ENCODE measurements at places on chromosomes 7 and 10.

- DNase-seq: no peak
Observed at GRCh38 chr7:3591944-3592343, 290.9 kb downstream of the SDK1 start.

DNA sequence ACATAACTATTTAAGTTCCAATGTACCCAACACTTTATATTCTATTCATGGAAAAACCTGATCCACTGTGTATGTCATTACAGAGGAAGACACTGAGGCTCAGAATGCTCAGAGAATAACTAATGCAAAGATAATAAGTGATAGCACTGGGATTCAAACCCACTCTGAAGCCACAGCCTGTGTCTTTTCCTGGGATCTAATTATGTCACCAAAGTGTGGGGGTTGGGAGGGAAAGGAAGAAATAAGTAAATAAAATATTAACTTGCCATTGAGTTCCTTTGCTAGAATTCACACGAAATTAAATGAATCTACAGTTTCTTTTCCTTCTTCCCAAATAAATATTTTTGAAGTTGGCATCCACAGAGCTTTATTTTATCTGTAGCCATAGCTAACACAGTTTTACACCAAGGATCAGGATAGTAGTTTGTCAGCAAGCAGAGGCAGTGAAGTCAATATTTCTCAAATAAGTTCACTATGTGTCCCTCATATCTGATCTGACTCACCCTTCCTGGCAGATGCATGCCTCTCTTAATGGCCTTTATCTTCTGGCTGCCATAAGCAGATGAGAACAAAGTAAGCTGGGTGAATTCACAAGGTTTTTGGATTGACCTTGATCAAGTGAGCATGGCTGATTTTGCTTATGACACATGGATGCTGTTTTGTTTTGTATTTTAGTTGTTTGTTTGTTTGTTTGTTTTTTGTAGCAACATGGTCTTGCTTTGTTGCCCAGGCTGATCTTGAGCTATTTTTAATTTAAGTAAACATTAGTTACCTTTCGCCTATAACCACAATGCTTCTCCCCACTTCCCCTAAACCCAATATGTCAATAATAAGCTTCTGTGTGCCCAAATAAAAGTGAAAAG is 6.3 kb downstream of the RAPGEF5 start:
- DNase-seq: no peak

DNA sequence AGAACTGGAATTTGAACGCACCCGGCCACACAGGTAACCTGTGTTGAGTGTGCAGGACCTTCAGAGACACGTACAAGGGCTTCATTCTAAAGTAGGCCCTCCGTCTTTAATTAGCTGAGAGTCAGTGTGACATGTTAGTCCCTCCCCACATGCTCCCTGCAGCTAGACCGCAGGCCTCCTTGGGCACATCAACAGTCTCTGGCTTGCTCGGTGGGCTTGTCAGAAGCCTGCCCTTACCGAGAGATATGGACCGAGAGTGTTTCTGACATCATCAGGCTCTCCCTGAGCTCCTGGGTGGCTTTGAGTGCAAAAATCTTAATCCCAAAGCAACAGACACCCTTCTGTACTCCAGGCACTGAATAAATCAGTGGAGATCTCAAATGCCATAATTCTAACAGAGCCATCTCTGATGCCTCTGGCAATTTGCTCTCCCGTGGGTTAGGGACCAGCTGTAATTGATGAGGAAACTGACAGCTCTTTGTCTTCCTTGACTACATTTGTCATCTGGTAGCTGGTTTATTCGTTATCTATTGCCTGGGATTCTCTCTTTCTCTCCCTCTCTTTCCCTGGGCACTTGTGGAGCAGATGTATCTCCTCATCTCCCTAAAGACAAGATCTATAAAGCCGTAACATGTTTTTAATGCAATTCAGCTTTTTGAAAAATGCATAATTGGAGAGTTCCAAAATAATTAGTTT is 850.6 kb downstream of the TYW1 start:
- no peak for DNase-seq

DNA sequence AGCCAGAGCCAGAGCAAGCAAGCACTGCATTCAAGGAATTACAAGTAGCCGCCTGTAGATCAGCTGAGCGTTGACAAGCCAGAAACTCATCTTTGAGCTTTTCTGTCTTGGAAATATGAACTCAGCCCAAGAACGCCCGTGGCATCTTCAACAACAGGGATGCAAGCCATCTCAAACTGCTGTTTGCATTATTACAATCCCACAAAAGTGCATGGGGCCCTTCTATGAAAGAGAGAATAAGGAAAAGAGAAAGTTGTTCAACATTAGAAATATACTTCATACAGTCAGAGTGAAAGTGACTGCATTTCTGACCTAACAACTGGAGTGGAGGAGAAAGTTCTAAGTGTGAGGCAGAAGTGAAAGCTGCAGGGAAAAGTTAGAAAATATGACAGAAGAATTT is 6.5 kb downstream of the SGCE start:
- DNase-seq: no peak

DNA sequence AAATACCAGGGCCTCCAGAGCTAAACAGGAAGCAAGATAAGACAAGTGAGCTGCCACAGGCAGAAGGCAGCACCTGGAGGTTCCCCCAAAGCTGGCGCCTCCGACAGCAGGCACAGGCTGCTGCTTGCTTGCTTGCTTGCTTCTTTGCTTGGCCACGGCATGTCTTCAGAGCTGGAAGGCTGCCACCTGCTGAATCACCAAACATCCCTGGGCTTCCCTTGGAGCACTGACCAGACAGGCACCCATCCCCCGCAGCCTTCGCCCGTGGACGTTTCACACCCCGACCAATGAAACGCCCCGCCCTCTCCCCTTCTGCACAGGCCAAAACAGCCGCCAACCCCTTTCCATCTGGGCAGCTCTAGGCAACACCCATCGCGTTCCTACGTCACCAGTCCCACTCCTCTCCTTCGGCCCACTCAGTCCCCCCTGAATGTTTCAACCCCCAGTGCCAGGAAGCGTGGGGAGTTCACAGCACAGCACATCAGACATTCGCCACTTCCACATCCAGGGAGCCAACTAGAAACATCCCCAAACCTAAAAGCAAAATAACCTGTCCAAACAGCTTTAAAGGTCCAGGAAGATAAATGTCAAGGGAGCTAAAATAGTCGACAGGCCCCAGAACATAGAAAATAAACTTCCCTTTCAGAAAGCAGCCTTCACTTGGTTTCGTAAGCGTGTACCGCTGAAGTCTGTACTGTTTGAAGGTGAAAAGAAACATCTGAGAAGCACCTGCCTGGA is 1.6 kb downstream of the SGMS1 start:
- peak; percentile 80 for DNase-seq

DNA sequence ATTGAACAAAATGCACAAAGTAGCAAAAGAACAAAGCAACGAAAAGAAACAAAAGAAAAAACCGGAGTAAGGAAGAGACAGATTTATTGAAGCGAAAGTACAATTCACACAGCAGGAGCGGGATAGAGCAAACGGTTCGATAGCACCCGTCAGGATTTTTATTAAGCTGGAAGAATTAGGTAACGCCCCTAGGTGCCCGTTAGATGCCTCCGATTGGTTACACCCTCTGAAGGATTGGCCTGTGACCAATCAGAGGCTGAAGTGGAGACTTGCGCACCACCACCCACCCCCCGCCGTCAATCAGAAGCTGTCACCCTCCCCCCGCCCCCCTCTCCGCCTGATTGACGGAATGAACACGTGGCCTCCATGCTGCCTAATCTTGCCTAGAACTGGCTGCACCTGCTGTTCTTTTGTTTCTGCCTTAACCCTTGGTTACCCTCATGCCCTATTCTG is 16.8 kb downstream of the OCM2 start:
- no peak for DNase-seq

All from fibroblast of skin of left quadriceps (primary cell).